Activated T-cell treated with anti-CD3 and anti-CD28 coated beads, Interleukin-2, amount 50 U/mL, for 72 hours (primary cell): ENCODE measurements at places on chromosomes 4 and X. TPM values are rescaled to one million over a fixed set of nuclear protein-coding genes. Genes with fewer than 3 reads are reported as not detected.

DNA sequence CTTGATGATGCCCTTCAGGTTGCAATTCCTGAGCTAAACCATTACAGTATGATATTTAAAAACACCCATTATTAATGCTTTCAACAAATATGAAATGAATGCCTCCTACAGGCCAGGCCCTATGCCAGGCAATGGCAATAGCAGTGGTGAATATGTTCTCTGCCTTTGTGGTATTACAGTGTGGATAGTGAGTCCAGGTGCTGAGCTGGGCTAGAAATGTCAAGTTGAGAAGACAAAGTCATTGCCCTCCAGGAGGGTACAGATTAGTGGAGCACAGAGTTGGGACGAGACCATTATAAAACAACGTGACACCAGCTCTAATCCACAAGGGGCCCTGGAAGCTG, 81.9 kb downstream of the RBM47 start:
- H3K27ac ChIP-seq, result no peak overlapping the region
- H3K36me3 ChIP-seq, result peaks cover 1% of the 10 kb centered on the region
- H3K27me3 ChIP-seq, result no peaks in the 10 kb centered on the region
- peaks cover 42% of the 10 kb centered on the region for H3K4me1 ChIP-seq

- peaks cover 3% of the 10 kb centered on the region for H3K36me3 ChIP-seq
- no peaks in the 10 kb centered on the region for H3K4me1 ChIP-seq
- H3K27ac ChIP-seq, result no peak overlapping the region
- DNase-seq, result no peak
- no peaks in the 10 kb centered on the region for H3K27me3 ChIP-seq
- H3K4me3 ChIP-seq, result no peak overlapping the region
Measured at GRCh38 chr4:13285336-13285735, 198.8 kb downstream of the RAB28 start.

Gene PDLIM3
- 7.4 TPM for total RNA-seq

Gene CTAG2
- total RNA-seq, result not detected

GRCh38 chr4:89279385-89279784, 28.2 kb downstream of the GPRIN3 start:
- H3K4me1 ChIP-seq, result peaks cover 24% of the 10 kb centered on the region
- no peak for DNase-seq
- peaks cover 3% of the 10 kb centered on the region for H3K36me3 ChIP-seq
- no peak overlapping the region for H3K4me3 ChIP-seq
- no peak overlapping the region for H3K27ac ChIP-seq

- no peak overlapping the region for H3K4me3 ChIP-seq
- H3K27me3 ChIP-seq, result no peaks in the 10 kb centered on the region
- H3K4me1 ChIP-seq, result no peaks in the 10 kb centered on the region
- DNase-seq, result no peak
Measured at GRCh38 chr4:65791111-65791811, 121.0 kb upstream of the EPHA5 start.

DNA sequence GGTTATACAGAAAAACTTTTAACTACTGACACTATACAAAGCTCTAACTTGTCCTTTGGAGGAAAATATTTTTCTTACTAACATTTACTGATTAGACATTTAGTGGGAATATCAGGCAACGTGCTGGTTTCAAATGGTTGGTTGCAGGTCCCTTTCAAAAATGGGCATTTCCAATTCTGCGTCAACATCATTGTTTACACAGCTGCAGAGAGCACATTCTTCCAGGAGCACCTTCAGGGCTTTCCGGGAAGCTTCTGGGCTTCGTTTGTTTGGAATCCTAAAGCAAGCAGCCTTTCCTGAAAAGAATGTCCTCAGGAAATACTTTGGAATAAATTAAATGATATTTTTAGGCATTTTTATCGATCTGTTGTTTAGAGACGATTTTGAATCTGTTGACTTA, 289.7 kb downstream of the TRIML1 start:
- no peak overlapping the region for H3K4me3 ChIP-seq
- no peaks in the 10 kb centered on the region for H3K27me3 ChIP-seq
- no peak overlapping the region for H3K27ac ChIP-seq
- H3K36me3 ChIP-seq, result no peaks in the 10 kb centered on the region

Gene DCAF8L2
- not detected for total RNA-seq

GRCh38 chr4:169677150-169677748, 56.9 kb downstream of the CLCN3 start:
- DNase-seq, result no peak
- H3K27ac ChIP-seq, result no peak overlapping the region
- no peaks in the 10 kb centered on the region for H3K27me3 ChIP-seq
- no peaks in the 10 kb centered on the region for H3K4me1 ChIP-seq
- peaks cover 2% of the 10 kb centered on the region for H3K36me3 ChIP-seq

GRCh38 chr4:169202145-169202699, 68.5 kb downstream of the SH3RF1 start:
- H3K36me3 ChIP-seq, result no peaks in the 10 kb centered on the region
- no peak for DNase-seq
- H3K4me1 ChIP-seq, result no peaks in the 10 kb centered on the region
- H3K4me3 ChIP-seq, result no peak overlapping the region
- H3K27ac ChIP-seq, result no peak overlapping the region

GRCh38 chr4:768076-768475, 57.9 kb downstream of the CPLX1 start:
- H3K4me1 ChIP-seq, result peaks cover 7% of the 10 kb centered on the region
- H3K4me3 ChIP-seq, result no peak overlapping the region
- no peak for DNase-seq
- no peak overlapping the region for H3K27ac ChIP-seq
- peaks cover 9% of the 10 kb centered on the region for H3K36me3 ChIP-seq

- peaks cover 20% of the 10 kb centered on the region for H3K27me3 ChIP-seq
- DNase-seq, result no peak
- H3K4me3 ChIP-seq, result no peak overlapping the region
Measured at GRCh38 chr4:80179637-80180161, 17.6 kb upstream of the PRDM8 start.

Gene PDK3
- total RNA-seq, result 26.0 TPM

DNA sequence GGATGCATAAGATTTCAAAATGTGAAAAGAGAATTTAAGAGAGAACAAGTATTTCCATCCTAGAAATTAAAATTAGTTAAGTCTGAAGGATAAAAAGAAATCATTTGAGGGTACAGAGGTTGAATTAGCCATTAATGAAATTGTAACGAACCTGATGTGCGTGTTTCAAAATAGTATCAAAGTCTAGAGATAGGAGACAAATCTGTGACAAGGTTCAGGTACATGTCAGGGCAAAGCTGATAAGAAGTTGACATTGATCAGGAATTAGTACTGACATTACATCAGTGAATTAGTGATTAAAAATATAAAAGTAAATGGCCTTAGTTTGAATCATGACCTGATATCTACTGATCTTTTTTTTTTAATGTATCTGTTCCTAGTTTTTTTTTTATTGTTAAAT, 62.3 kb downstream of the UGT2B10 start:
- no peaks in the 10 kb centered on the region for H3K4me1 ChIP-seq
- no peak for DNase-seq
- H3K27ac ChIP-seq, result no peak overlapping the region
- H3K36me3 ChIP-seq, result no peaks in the 10 kb centered on the region
- no peak overlapping the region for H3K4me3 ChIP-seq
- H3K27me3 ChIP-seq, result no peaks in the 10 kb centered on the region

DNA sequence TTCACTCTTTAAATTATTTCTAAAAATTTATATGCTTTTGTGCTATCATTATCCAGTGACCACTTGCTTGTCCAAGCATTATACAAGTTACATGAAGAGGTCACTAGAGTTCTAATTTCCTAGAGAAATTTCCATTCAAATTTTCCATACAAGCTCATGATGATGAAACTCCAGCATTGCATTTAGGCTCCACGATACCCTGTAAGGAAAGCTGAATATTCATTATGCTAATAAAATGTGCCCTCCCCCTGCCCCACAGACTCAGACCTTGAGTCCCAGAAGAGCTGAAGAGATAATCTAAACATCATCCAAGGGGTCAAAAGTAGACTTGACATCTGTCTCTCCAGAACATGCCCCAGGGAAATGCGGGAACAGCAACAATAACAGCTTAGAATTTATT, 19.6 kb upstream of the FAM156A start:
- peaks cover 27% of the 10 kb centered on the region for H3K27me3 ChIP-seq
- no peak overlapping the region for H3K27ac ChIP-seq
- DNase-seq, result no peak
- H3K36me3 ChIP-seq, result no peaks in the 10 kb centered on the region
- peaks cover 4% of the 10 kb centered on the region for H3K4me1 ChIP-seq
- H3K4me3 ChIP-seq, result no peak overlapping the region

DNA sequence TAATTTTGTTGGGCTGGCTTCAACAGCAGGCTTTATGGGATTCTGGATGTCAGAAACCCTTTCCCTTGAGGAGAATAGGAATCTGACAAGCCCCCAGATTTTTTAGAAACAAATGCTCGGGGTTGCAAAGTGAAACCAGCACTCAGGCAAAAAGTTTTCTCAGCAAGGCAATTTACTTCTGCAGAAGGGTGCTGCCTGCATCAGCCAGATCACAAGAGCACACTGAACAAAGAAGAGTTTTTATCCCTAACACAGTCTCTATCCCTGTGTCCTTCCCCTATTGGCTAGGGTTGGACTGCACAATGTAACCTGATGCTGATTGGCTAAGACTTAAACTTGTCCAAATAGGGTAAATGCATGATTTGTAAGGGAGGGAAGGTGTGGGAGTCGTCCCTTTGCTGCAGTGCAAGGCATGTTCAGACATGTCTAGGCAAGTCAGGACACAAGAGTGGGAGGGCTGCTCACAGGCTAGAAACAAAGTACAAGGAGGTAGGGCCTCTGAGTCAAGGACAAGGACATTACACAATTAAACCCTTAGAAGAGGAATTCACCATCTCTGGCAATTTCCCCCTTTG, 175.8 kb downstream of the CCNG2 start:
- H3K4me1 ChIP-seq, result no peaks in the 10 kb centered on the region
- H3K4me3 ChIP-seq, result no peak overlapping the region
- H3K36me3 ChIP-seq, result peaks cover 2% of the 10 kb centered on the region
- no peak for DNase-seq
- no peak overlapping the region for H3K27ac ChIP-seq
- peaks cover 11% of the 10 kb centered on the region for H3K27me3 ChIP-seq

GRCh38 chrX:12138361-12139313, at the start of gene FRMPD4:
Gene FRMPD4 (plus strand): TSS chrX:12138473. CDS start chrX:12138972, 499 bp downstream.
- peaks cover 38% of the 10 kb centered on the region for H3K27me3 ChIP-seq
- H3K4me3 ChIP-seq, result no peak within 1 kb of the TSS

GRCh38 chr4:147182041-147182440, 236.4 kb upstream of the TTC29 start:
- no peak overlapping the region for H3K27ac ChIP-seq
- no peak overlapping the region for H3K4me3 ChIP-seq
- H3K4me1 ChIP-seq, result no peaks in the 10 kb centered on the region
- no peak for DNase-seq
- H3K36me3 ChIP-seq, result no peaks in the 10 kb centered on the region

DNA sequence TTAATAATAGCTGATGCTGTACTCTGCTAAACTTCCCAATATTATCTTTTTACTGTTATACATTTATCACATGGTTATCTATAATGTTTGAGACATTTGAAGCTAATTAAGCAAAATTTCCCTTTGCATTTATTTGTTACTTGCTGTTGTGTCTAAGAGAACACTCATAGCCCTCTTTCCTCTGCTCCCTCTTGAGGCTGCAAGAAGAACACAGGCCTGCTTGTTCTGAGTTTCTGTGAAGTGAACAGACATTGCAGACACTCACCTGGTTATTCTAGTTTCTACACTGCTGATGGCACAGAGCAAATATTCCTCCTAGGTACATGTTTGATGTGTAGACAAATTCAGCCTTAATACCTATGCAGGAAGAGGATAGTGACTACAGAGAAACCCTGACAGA, 367.8 kb downstream of the GASK1B start:
- DNase-seq, result no peak
- no peaks in the 10 kb centered on the region for H3K4me1 ChIP-seq
- H3K27ac ChIP-seq, result no peak overlapping the region
- no peaks in the 10 kb centered on the region for H3K27me3 ChIP-seq
- no peaks in the 10 kb centered on the region for H3K36me3 ChIP-seq

- no peak overlapping the region for H3K4me3 ChIP-seq
- H3K27me3 ChIP-seq, result peaks cover 17% of the 10 kb centered on the region
- H3K27ac ChIP-seq, result no peak overlapping the region
- DNase-seq, result no peak
- no peaks in the 10 kb centered on the region for H3K4me1 ChIP-seq
- H3K36me3 ChIP-seq, result no peaks in the 10 kb centered on the region
Measured at GRCh38 chrX:140432346-140433175, 72.3 kb downstream of the SOX3 start.

- no peaks in the 10 kb centered on the region for H3K36me3 ChIP-seq
- H3K4me1 ChIP-seq, result no peaks in the 10 kb centered on the region
- H3K27ac ChIP-seq, result no peak overlapping the region
- no peaks in the 10 kb centered on the region for H3K27me3 ChIP-seq
- no peak overlapping the region for H3K4me3 ChIP-seq
Measured at GRCh38 chr4:134328741-134329140, 127.2 kb upstream of the PABPC4L start.

DNA sequence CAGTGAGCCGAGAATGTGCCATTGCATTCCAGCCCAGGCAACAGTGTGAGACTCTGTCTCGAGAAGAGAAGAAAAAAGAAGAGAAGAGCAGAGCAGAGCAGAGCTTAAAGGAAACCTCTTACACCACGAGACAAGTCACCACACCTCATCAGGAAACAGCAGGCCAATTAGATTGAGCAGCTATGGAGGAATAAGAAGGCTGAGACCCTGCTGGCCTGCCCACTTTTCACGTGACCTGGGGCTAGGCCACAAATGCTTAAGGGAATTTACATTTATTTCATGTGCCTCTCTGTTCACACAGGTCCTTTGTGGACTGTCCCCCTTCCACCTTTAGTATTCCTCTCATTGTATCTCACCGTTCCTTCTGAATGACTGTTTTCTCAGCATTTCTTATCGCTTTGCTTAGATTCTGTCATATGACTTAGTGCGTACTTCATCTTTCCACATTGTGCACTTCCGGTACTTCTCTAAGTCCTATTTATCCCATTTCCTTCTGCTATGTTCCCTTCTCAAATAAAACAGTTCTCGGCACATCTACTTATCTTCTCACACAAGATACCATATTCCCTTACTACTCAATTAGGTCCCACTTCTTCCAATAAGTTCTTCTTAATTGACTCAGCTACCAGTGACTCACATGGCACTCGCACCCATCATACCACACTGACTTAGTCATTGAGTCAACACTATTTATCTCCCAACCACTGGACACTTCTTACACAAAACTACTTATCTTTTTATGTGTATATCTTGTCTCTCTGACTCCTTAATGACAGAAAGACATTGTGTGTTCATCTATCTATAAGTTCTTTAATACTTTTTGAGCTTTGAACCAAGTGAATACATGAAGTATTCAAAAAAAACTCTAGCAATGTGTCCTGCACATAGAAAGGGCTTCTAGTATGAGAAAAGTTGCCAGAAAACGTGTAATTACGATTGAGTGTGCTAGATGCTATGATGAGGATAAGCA, 11.0 kb downstream of the CUL4B start:
- peaks cover 6% of the 10 kb centered on the region for H3K27me3 ChIP-seq
- peak overlapping the region; percentile 1 for H3K27ac ChIP-seq
- peaks cover 3% of the 10 kb centered on the region for H3K36me3 ChIP-seq

DNA sequence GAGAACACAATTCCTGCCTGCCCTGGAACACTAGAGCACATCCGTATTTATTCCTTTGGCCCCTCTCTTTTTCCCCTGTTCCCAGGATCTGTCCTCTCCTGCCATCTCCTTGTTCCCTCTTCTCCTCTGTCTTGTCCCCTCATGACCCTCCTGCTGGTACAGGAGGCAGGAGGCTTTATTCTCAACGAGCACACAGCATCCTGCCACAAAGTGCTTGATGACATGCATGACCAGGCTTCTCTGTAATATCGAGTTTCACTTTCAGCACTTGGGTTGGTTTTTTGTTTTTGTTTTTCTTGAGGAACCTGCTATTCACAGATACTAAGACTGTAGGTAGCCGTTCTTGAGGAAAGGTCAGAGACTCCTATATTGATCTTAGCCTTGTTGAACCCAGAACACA, 35.3 kb downstream of the NALF2 start:
- H3K4me1 ChIP-seq, result peaks cover 13% of the 10 kb centered on the region
- peak overlapping the region; percentile 76 for H3K4me3 ChIP-seq
- no peaks in the 10 kb centered on the region for H3K36me3 ChIP-seq
- DNase-seq, result peak; percentile 4

GRCh38 chr4:175499735-175500352, 312.2 kb downstream of the GPM6A start:
- no peak overlapping the region for H3K27ac ChIP-seq
- DNase-seq, result no peak
